ENCODE measurements at places on chromosomes 3 and 15.

DNA sequence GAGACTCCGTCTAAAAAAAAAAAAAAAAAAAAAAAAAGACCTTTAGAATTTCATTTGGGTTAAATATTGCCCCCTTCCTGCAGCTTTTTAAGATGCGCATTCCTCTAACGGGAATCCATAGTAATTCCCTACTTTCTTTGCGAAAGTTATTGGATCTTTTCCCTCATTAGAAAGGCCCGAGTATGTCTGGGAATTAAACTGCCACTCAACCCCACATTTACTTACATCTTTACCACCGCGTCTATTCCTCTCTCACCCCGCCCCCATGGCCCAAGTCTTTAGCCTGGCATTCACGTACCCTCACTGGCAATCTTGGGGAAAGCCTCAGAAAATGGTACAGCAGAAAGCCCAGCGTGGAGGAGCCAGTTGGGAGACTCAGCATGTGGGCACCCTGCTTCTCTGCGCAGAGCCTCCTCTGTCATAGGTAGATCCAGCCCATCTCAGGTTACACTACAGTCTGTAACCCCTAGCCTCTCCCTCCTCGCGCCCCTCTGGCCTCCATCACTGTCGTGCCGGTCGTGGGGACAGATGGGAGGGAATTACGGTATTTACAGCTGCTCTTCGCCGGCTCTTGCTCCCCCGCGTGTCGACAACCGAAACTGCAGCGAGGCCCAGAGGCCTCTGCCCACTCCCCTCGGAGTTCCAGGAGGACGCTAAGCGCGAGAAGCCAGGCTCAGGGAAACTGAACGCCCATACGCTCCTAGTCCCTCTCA is 6.4 kb upstream of the ANKDD1A start:
- DNase-seq: peak; percentile 42
- H3K27ac ChIP-seq: no peak overlapping the region
- H3K36me3 ChIP-seq: no peaks in the 10 kb centered on the region
- peaks cover 5% of the 10 kb centered on the region for H3K4me1 ChIP-seq
- H3K4me3 ChIP-seq: peak overlapping the region; percentile 57

DNA sequence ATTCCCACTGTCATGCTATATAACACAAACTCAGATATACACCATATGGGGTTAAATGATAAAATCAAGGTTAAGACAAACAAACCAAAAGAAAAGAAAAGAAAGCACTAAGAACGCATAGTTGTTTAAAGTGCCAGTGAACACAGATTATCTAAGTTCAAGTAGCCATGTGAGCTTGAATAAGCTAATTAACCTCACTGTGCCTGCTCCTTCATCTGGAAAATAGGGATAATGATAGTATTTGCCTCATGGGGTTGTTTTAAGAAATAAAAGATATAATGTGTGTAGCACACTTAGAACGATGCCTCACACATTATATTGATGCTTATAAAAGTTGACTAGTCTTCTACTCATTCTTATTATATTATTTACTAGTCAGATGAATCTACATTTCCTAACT is 72.6 kb upstream of the IL12A start:
- no peak overlapping the region for H3K4me3 ChIP-seq
- no peak for DNase-seq
- no peaks in the 10 kb centered on the region for H3K36me3 ChIP-seq
- H3K27me3 ChIP-seq: no peaks in the 10 kb centered on the region
- no peak overlapping the region for H3K27ac ChIP-seq
- H3K4me1 ChIP-seq: no peaks in the 10 kb centered on the region

DNA sequence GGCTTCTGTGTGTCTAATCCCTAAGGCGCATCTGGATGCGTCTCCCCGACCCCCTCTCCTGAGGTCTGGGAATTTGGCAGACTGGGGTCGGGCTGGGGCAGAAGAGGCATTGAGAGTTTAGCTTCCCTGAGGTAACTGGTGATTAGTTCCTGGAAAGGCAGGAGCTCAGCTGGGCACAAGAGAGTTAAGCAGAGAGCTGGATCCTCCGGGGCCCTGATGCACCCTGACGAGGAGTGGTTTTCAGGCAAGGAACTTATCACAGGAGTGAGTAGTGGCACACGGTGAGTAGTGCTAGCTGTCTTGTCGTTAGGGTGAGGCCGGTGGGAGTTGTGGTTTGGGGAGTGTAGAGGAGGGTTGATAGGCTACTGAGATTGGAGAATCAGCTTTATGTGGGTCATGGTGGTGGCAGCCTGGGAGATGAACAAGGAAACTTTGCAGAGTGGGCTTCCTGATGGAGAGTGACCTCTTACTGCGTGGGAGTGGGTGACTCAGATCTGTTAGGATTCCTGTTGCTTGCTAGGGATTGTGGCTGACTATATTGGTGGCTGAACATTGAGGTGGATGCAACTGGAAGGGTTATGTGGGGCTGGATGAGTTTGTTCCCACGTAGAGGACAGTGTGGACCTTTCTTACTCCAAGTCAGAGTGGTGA is 897 bp downstream of the RAD54L2 start:
- H3K27ac ChIP-seq: peak overlapping the region; percentile 91
- peak overlapping the region; percentile 98 for H3K4me3 ChIP-seq
- peaks cover 3% of the 10 kb centered on the region for H3K36me3 ChIP-seq
- H3K4me1 ChIP-seq: peaks cover 17% of the 10 kb centered on the region
- peak; percentile 83 for DNase-seq

- H3K36me3 ChIP-seq: peaks cover 13% of the 10 kb centered on the region
- no peaks in the 10 kb centered on the region for H3K4me1 ChIP-seq
- no peaks in the 10 kb centered on the region for H3K27me3 ChIP-seq
- DNase-seq: peak; percentile 55
- H3K27ac ChIP-seq: no peak overlapping the region
Observed at GRCh38 chr3:152452318-152452717, 183.6 kb downstream of the MBNL1 start.

DNA sequence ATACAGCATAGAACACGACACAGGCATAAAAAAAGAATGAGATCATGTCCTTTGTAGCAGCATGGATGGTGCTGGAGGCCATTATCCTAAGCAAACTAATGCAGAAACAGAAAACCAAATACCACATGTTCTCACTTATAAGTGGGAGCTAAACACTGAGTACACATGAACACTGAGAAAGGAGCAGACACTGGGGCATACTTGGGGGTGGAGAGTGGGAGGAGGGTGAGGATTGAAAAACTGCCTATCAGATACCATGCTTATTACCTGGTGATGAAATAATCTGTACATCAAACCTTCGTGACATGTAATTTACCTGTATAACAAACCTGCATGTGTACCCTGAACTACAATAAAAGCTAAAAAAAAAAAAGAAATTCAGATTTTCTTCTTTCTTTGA is 100.4 kb downstream of the PPM1L start:
- no peaks in the 10 kb centered on the region for H3K27me3 ChIP-seq
- DNase-seq: no peak
- H3K27ac ChIP-seq: no peak overlapping the region
- H3K4me1 ChIP-seq: no peaks in the 10 kb centered on the region
- no peak overlapping the region for H3K4me3 ChIP-seq

DNA sequence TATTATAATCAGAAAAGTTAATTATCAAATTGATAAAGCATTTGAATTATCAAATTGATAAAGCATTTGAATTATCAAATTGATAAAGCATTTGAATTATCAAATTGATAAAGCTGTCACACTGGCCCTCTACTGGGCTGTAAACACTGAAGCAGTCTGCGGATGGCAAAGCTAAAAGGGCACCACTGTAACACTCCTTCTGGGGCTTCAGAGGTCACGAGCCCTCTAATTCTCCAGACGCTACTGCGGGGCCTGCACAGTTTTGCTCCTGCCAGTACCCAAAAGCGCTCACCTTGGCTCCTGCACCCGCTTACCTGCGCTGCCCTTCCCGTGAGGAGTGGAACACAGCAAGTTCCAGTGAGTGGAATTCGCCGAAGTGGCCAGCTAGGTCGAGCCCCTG is 409.0 kb upstream of the KCNMB2 start:
- H3K36me3 ChIP-seq: no peaks in the 10 kb centered on the region
- H3K4me3 ChIP-seq: no peak overlapping the region
- H3K4me1 ChIP-seq: no peaks in the 10 kb centered on the region
- no peak for DNase-seq
- H3K27me3 ChIP-seq: no peaks in the 10 kb centered on the region
